ENCODE measurements at places on chromosomes 6 and 20.

DNA sequence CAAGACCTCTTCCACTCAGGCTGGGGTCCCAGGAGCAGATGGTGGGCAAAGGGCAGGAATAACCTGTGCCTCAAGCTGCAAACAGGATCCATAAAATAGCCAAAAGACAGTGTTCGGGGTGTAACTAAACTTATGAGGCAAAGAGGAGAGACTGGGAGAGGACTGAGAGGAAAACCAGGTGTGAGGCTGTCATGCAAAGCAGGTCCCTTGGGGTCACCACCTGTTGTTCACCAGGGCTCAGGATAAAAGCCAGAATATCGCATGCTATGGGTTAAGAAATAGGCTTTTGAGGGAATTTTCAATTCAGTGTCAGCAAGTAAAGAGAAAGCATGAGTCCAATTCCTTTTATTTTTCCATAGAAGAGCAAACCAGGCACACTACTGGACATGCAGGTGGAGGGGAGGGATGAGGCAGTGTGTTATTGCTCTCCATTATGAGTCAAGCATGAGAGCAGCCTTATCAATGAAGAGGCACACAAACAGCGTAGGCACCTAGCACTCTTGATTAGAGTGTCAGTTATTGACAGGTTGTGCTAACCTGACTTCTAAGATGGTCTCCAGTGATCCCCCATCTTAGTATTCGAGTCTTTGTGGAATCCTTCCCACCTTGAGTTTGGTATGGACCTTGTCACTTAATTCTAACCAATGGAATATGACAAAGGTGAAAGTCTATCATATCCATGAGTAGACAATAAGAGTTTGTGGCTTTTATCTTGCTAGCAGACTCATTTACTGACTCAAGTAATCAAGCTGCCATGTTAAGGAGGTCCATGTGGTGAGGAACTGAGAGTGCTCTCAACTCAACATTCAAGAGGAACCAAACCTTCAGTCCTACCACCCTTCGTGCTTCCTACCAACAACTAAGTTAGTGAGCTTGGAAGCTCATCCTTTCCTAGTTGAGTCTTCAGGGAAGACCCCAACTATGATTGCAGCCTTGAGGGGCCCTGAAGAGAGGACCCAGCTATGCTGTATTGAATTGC lies 18.8 kb downstream of the HLA-E start:
- no peak for DNase-seq

DNA sequence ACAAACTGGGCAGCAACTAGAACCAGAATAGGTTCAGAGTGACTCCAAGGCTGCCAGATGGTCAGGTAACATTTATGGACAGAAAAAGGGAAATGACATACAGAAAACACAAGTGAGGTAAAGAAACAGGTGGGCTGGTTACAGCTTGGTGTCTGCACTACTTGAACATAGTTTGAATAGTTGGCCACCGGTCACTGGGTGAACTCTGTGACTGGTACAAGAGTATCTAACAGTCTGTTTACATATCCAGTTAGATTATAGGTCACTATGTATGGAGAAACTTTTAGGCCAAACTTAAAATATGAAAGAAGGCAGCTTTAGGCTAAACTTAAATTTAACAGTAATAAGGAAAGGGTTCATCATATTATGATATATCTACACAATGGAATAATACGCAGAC lies 32.9 kb downstream of the LCA5 start:
- DNase-seq, result no peak

DNA sequence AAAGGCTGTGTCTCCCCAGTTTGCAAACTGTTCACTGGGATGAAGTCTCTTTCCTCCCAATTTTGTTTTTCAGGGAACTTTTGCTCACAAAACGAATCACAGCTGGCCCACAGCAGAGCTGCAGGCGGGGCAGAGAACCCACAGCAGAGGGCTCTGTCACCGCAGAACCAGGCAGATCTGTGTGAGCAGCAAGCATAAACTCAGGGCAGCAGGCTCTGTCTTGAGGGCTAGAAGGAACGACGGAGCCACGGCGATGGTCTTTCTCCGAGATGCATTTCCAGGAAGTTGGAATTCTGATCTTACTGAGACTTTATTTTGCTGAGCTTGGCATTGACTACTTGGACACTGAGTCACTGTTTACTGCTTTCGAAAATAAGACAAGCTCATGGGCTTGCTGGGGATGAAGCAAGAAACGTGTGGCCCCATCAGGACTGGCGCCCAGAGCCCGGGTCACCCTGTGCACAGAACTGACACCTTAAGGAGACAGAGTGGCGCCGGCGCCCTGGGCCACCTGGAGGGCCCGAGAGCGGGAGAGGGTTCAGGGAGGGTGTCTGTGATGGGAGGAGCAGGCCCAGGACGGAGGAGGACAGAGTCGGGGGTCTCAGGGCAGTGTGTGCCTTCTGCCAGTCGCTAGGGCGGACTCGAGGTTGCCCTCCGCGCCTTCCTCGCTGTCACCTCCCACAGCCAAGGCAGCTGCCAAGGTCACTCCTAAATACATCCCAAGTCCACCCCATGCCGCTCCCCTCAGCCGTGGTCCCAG lies 106.3 kb upstream of the NXT1 start:
- DNase-seq, result peak; percentile 37

DNA sequence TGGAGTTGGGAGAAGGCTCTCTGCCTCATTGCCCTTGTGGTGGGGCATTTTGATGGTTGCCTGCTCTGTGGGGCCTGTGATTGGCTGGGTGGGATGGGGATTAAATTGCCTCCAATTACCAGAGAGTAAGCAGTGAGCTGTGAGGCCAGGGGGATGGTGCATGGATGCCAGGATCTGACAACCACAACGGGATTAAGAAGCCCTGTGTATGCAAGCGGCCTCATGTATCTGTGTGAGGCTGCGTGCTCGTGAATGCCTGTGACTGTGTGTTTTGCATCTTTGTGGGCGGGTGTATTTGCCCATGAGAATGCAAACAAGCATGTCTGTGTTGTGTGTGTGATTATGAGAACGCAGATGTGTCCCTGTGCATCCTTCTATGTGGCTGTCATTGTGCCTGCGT lies 46.1 kb downstream of the CD40 start:
- no peak for DNase-seq

- no peak for DNase-seq
Observed at GRCh38 chr6:72987301-72987700, 238.0 kb downstream of the KHDC1L start.

- no peak for DNase-seq
Observed at GRCh38 chr6:71900642-71901041, 14.3 kb downstream of the RIMS1 start.

GRCh38 chr6:81214414-81215091 lies 537.9 kb downstream of the TENT5A start:
- DNase-seq, result no peak

GRCh38 chr20:49288784-49289696 lies 11.2 kb upstream of the ZNFX1 start:
- DNase-seq, result no peak

DNA sequence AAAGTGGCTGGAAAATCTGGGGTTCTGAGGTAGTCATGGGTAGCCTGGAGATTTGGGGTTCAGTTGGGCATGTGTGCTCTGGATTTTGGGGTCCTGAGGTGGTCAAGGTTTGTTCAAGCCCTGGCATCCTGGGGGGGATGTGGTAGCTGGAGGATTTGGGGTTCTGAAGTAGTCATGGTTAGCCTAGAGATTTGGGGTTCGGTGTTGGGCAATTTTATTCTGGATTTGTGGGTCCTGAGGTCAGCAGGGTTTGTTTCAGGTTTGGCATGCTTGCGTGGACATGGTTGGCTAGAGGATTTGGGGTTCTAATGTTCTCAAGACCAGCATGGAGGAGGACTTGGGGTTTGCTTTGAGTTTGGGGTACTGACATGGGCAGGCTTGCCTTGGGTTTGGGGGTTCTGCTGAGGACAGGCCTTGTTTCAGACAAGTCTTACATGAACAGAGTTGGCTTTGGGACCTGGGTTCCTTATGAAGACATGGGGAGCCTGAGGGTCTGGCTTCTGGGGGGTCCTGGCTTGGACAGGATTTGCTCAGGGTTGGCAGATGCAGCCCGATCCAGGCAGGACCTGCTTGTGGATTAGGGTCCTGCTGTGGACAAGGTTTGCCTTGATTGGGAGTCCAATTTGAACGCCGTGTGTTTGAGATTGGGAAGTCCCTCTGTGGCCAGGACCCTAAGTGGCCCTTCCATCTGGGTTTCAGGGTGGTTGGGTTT lies 906 bp downstream of the ANKRD60 start:
- no peak for DNase-seq

DNA sequence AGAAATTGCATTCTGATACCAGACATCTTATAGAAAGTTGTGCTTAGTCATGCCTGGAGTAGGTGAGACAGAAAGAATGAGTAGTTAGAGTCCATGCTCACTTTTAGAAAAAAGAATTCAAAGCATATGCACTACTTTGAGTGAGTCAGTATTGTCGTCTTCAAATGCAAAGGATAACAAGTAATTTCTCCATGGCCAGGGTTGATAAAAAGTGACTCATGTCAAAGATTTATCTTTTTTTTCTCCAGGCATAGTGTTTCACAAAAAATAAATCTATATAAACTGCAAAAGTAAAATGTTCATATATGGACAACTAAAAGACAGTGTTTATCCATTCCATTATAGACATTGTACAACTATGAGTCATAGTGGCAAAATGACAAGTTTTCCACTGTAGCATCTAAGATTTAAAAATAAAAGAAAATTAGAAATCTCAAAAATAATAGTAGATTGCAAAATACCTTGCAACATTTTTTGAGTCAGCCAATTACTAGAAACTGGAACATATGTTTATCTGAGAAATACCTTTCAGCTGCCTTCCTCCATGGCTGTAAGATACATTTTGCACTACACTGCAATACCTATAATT lies 329.6 kb downstream of the GRIK2 start:
- peak; percentile 98 for DNase-seq

DNA sequence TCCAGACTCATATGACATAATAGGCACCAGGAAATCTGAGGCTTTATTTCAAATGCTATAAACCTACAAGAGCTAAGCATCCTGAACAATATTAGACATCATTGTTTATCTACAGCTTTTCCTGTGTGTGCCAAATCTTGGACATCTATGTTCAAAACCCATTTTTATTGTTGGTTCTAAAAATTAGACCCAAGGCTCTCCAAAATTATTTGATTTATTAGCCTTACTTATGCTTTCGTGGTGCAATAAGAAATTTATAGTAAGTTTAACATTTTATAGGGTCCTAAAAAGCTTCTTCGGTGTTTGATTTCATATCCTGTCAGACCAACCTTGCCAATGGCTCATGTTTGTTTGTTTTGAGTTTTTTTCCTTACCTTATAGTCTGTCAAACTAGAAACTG lies 1014.5 kb upstream of the MANEA start:
- no peak for DNase-seq

DNA sequence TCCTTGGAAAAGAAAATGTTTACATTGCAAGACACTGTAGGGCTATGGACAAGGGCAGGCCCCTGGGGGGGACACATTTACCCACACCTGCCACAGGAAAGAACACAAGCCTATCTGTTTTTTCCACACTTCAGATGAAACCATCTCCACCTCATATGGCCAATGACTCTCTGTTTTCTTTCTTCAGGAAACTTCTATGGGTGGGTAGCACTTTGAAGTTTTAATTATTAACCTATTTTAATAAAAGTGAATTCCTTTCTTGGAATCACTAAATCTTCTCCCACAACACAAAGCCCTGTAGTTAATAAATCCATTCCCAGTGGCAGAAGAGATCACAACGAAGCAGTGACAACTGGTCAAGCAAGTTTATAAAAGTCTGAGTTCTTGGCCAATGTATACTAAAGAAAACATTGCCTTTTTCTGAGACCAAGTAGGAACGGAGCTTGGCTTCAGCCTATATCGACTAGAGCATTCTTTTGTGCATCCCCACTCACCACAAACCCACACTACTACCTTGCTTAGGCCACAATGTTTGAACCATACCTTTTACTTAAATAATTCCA lies 125.1 kb upstream of the CARMIL1 start:
- no peak for DNase-seq

DNA sequence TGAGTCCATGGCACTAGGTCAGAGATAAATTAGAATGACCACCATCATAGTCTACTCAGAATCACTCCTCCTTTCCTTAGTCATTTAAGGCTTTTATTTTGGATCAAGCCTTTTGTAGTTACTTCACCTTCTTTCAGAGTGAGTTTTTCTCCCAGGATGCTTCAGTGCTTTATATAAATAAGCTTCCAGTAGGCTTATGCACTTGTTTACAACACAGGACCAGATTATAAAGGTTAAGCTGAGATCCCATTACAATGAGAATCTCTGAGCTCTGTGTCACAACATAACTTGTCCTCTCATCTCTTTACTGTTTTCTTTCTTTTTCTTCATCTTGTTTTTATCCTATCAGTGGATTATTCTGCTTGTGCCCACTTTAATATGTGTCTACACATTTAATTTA lies 47.9 kb downstream of the CEP57L1 start:
- no peak for DNase-seq

GRCh38 chr20:20621195-20621594 lies 91.2 kb downstream of the RALGAPA2 start:
- DNase-seq, result no peak

- DNase-seq, result no peak
Observed at GRCh38 chr20:1448081-1448620, 18.5 kb downstream of the NSFL1C start.

- no peak for DNase-seq
Observed at GRCh38 chr6:121660277-121660676, 224.8 kb downstream of the GJA1 start.

- DNase-seq, result no peak
Observed at GRCh38 chr20:10777710-10778109, 103.9 kb upstream of the JAG1 start.

DNA sequence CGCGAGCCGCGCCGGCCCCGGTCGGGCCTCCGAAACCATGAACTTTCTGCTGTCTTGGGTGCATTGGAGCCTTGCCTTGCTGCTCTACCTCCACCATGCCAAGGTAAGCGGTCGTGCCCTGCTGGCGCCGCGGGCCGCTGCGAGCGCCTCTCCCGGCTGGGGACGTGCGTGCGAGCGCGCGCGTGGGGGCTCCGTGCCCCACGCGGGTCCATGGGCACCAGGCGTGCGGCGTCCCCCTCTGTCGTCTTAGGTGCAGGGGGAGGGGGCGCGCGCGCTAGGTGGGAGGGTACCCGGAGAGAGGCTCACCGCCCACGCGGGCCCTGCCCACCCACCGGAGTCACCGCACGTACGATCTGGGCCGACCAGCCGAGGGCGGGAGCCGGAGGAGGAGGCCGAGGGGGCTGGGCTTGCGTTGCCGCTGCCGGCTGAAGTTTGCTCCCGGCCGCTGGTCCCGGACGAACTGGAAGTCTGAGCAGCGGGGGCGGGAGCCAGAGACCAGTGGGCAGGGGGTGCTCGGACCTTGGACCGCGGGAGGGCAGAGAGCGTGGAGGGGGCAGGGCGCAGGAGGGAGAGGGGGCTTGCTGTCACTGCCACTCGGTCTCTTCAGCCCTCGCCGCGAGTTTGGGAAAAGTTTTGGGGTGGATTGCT lies 1.3 kb downstream of the VEGFA start:
- DNase-seq, result peak; percentile 51

- DNase-seq, result no peak
Observed at GRCh38 chr6:106290032-106290431, 35.5 kb downstream of the ATG5 start.

- no peak for DNase-seq
Observed at GRCh38 chr6:139257291-139257690, 34.5 kb downstream of the TXLNB start.

DNA sequence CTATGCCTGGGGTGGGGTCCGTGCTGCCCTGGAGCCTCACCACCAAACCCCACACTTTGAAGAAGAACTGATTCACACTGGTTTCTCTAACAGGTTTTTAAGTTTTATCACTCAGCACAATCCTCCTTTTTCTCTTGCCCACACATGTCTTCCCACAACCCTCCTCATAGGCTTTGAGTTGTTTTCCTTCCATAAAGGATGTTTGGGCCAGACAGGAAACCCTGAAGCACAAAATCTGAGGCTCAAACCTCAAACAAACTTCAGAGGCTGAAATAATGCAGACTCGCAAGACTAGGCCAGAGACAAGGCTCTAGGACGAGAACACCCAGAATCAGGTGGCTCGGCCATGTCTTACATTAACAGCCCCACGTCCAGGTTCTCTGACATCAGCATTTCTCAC lies 35.3 kb downstream of the EZR start:
- DNase-seq, result no peak

Measured in fibroblast of skin of right biceps (primary cell).